Activated CD8-positive, alpha-beta T cell treated with anti-CD3 and anti-CD28 coated beads, Interleukin-2, amount 10 ng/mL, durations not matched to agents 7 days and 5 days (primary cell): ENCODE measurements at places on chromosomes 4 and X. TPM values are rescaled to one million over a fixed set of nuclear protein-coding genes. Genes with fewer than 3 reads are reported as not detected.

- no peak for DNase-seq
- H3K27me3 ChIP-seq, result no peaks in the 10 kb centered on the region
- no peak overlapping the region for H3K27ac ChIP-seq
- H3K4me1 ChIP-seq, result no peaks in the 10 kb centered on the region
- no peak overlapping the region for H3K4me3 ChIP-seq
Observed at GRCh38 chr4:187109636-187110035, 386.0 kb upstream of the FAT1 start.

CT45A3 gene
- not detected for total RNA-seq

DNA sequence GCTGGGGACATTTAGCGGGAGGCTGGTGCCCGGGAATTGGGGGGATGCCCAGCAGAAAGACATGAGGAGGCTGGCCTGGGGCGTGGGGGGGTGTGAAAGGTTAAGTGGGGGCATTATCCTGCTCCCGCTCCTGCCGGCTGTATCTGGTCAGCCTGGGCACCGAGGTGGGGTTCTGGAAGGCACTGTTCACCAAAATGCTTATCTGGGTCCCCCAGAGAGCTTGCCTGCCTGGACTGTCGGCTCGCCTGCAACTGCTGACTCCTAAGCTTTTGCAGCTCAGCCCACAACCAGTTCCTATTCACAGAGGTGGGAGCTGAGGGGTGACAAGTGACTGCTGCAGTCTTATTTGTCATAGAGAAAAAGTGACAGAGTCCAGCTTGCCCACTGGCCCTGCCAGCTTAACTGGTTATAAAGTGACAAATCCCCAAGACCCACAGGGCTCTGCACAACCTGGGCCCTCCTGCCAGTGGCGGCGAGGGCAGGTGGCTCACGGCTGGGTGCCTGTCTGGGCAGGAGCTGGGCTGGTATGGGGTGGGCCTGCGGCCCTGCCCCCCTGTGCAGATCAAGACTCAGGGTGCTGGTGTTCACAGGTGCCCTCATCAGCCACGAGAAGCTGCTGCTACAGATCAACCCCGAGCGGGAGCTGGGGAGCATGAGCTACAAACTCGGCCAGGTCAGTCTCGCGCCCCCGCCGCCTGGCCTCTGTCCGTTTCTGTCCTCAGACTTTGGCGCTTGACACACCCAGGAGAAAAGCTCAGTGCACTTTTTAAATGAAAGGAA lies 23.7 kb upstream of the MSANTD1 start:
- no peak for DNase-seq
- peaks cover 13% of the 10 kb centered on the region for H3K4me1 ChIP-seq
- H3K4me3 ChIP-seq, result no peak overlapping the region
- H3K27ac ChIP-seq, result no peak overlapping the region
- H3K36me3 ChIP-seq, result peaks cover 44% of the 10 kb centered on the region

DNA sequence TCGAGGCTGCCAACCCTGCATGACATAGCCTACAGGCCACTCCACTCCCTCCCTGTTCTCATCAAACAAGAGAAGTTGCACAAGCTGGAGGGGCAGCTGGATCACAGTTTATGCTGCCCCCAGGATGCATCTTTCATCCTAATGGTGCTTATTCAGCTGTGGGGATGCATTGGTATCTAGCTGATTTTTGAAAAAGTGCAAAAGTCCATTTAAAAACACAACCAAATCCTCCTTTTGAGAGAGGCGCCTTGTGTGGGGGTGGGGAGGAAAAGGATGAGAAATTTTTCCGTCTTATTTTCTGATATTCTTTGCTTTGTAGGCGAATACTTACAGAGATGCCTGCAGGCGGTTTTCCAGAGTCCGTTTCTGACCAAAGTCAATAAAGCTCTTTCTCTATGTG lies 276.4 kb upstream of the BOD1L1 start:
- H3K36me3 ChIP-seq, result no peaks in the 10 kb centered on the region
- no peaks in the 10 kb centered on the region for H3K27me3 ChIP-seq
- no peaks in the 10 kb centered on the region for H3K4me1 ChIP-seq
- no peak overlapping the region for H3K27ac ChIP-seq
- no peak for DNase-seq
- no peak overlapping the region for H3K4me3 ChIP-seq

DNA sequence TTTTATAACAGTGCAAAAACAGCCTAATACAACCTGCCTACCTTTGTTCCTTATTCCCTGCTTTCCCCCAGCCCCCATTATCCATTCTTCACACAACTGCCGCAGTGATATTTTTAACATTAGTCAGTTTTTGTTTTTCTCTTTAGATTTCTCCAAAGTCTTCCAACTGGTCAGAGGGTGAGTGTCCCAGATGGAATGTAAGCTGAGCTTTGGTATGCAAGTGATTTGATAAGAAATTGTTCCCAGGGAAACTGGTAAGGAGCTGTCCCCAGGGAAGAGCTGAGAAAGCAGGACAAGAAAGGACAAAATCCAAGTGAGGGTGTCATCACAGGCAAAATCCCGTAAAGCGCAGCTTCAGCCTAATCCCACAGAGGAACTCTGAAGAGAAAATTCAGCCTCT lies 475.5 kb upstream of the ADGRL3 start:
- no peak overlapping the region for H3K27ac ChIP-seq
- DNase-seq, result no peak
- no peak overlapping the region for H3K4me3 ChIP-seq

SPANXN3 gene
- total RNA-seq, result not detected

DNA sequence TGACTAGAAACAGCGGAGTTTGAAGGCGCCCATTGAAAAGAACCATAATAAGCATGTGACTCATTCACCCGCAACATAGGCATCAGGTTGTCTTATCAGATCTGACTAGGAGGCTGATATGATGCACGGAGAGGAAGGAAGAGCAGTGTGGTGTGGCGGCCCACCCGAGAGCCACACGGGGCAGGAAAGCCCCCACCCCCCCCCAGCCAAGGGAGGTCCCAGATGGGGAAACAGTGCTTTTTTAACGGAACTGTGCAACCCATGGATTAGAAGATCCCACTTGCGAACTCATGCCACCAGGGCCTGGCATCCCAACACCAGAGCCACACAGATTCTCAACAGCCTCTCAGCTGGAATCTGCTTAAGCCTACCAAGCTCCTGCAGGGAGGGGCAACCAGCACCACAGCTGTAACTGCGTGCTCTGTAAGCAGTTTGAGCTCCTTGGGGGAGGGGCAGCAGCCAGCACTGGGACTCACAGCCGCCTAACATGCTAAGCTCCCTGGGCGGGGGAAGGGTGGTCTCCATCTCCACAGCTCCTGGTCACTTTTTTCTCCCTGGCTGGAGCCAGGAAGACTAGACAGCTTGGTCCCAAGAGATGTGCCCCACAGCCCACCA lies 466.2 kb downstream of the PDGFC start:
- H3K36me3 ChIP-seq, result no peaks in the 10 kb centered on the region
- no peak for DNase-seq
- H3K4me1 ChIP-seq, result no peaks in the 10 kb centered on the region
- no peak overlapping the region for H3K4me3 ChIP-seq

GRCh38 chr4:37388681-37389365 lies 144.3 kb downstream of the NWD2 start:
- H3K27ac ChIP-seq, result no peak overlapping the region
- H3K27me3 ChIP-seq, result peaks cover 2% of the 10 kb centered on the region
- DNase-seq, result no peak
- H3K4me1 ChIP-seq, result peaks cover 4% of the 10 kb centered on the region
- no peak overlapping the region for H3K4me3 ChIP-seq
- no peaks in the 10 kb centered on the region for H3K36me3 ChIP-seq

DNA sequence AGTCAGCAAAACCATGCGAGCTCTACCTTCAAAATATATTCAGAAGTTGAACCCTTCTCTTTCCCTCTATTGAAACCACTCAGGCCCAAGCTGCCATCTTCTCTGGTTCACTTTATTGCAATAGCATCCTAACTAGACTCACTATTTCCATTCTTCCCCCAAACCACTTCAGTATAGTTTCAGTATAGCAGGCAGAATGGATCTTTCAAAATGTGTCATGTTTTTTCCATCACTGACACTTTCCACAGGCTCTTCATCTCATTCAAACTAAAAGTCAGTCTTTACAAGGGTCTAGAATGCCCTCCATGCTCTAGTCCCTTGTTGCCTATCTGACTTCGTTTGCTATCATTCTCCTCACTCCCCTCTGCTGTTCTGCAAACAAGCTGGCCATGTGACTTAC lies 274.4 kb downstream of the IDS start:
- no peak overlapping the region for H3K27ac ChIP-seq
- H3K4me3 ChIP-seq, result no peak overlapping the region
- no peaks in the 10 kb centered on the region for H3K4me1 ChIP-seq
- no peaks in the 10 kb centered on the region for H3K36me3 ChIP-seq
- DNase-seq, result no peak
- H3K27me3 ChIP-seq, result no peaks in the 10 kb centered on the region
